Kidney epithelial cell (primary cell): ENCODE measurements at places on chromosomes 2 and 18.

- DNase-seq, result no peak
Observed at GRCh38 chr18:55206927-55207326, 247.7 kb upstream of the CCDC68 start.

DNA sequence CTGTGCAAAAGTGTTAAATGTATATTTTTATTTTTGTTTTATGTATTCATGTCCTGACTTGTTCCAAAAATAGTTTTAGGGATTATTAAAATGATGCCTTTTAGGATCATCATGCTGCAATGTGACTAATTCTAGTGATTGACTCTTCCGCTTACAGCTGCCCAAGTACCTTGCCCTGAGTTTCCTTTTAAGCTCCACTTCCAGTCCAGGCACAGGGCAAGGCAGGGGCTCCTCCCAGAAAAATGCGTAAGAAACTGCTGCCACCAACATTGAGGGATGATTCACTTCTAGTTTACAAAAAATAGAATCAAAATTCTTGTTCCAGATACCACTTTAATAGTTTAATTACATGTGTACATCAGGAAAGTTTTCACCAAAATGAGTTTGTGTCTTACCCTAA is 116.4 kb downstream of the IRS1 start:
- no peak for DNase-seq

GRCh38 chr2:101770726-101771125 is 73.2 kb downstream of the MAP4K4 start:
- DNase-seq, result no peak

GRCh38 chr2:241563981-241564595 is 5.5 kb downstream of the BOK start:
- no peak for DNase-seq

DNA sequence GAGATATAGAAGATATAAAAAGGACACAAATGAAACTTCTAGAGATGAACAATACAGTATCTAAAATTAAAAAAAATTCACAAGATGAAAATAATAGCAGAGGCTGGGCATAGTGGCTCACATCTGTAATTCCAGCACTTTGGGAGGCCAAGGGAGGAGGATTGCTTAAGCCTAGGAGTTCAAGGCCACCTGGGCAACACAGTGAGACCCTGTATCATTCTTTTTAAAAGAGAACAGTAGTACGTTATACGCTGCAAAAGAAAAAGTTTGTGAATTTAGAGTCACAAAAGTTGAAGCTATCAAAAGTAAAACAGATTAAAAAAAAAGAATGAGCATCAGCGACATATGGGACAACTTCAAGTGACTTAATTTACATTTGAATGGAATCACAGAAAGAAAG is 81.6 kb upstream of the ZFP36L2 start:
- DNase-seq, result no peak

GRCh38 chr2:181372646-181373040 is 84.5 kb upstream of the ITGA4 start:
- no peak for DNase-seq

DNA sequence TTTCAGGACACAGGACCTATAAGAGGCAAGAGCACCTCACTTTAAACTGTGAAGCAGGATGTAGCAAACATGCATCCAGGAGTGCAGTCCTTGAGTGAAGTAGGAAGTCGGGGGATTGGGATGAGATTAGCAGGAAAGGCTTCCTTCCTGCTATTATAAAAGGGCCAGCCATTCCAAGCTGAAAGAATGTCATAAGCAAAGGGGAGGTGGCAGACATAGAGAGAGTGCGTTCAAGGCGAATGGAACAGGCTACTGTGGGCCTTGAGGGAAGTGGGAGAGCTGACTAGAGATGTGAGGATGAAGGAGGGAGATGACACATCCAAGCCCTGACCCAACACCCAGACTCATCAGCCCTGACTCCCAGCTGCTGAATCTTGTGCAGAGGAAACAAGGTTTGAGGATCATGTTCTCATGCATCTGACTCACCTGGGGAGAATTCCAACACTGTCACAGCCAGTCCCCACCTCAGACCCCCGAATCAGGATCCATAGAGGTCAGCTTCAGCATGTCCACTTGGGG is 63.9 kb downstream of the GYPC start:
- no peak for DNase-seq
